ENCODE measurements at places on chromosomes 5 and 9.

- DNase-seq = no peak
Observed at GRCh38 chr5:19713740-19714139, 274.3 kb downstream of the CDH18 start.

- DNase-seq = no peak
Observed at GRCh38 chr5:95068289-95068910, 216.5 kb downstream of the MCTP1 start.

GRCh38 chr9:23380821-23381220 is 445.2 kb downstream of the ELAVL2 start:
- DNase-seq = no peak

DNA sequence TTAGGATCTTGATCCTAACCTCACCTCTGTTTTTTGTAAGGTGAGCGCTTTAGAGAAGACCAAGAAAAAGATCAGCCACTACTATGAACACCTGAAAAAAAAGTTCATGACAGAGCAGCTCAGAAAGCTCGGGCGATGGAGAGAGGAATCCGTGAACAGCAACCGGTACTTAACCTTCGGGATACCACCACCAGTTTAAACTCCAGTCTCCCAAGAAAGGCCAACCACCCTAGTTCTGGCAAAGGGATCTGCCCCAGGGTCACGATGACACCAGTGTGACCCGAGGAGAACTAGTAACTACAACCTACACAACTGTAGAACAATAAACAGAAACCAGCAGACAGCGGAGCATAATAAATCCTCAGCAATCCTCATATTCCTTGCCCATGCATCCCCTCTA is 8.5 kb downstream of the C5orf52 start:
- no peak for DNase-seq

GRCh38 chr9:16266648-16267276 is 603.7 kb downstream of the BNC2 start:
- no peak for DNase-seq

GRCh38 chr9:105114318-105114717 is 130.1 kb upstream of the SLC44A1 start:
- no peak for DNase-seq

DNA sequence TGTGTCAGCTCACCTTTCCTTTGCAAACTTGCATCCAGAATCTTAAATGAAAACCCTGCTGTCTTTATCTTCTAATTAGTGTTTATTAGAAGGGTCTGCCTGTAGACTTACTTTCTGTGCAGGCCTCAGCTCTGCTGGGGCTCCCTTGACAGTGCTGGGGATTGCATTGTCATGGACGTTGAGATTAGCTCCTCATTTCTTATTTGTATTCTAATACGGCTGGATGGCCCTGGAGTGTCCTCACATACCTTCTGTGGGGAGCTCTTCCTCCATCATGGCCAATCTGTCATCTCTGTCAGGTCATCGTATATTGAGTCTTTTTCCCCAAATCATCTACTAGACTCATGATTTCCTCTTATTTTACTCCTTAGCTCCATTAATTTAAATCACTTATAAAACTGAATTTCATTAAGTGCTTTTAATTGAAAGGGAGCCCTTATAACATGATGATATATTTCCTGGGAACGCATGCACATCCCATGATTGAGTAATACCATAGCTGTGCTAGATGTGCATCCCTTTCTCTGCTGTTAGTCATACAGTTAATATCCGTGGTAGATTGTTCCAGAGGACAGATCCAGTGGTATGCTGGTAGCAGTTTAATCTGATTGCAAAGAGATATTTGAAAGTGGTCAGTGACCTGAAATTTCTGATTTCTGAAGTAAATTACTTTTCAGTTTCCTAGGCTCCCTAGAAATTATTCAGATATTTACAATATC is 61.6 kb downstream of the ICE1 start:
- DNase-seq = no peak

- no peak for DNase-seq
Observed at GRCh38 chr5:14946815-14947620, 75.4 kb upstream of the ANKH start.

DNA sequence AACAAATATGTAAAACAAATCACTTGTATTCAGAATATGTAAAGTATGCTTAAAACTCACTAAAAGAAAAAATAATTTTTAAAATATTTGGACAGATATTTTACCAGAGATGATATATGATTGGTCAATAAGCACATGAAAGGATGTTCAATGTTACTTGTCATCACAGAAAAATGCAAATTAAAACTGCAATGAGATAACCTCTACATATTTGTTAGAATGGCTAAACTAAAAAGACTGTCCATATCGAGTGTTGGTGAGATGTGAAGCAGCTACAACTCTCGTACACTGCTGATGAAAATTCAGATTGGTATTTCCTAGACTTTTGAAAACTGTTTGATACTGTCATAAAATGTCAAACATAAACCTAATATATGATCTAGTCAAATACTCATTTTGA is 685.1 kb downstream of the DTWD2 start:
- no peak for DNase-seq

DNA sequence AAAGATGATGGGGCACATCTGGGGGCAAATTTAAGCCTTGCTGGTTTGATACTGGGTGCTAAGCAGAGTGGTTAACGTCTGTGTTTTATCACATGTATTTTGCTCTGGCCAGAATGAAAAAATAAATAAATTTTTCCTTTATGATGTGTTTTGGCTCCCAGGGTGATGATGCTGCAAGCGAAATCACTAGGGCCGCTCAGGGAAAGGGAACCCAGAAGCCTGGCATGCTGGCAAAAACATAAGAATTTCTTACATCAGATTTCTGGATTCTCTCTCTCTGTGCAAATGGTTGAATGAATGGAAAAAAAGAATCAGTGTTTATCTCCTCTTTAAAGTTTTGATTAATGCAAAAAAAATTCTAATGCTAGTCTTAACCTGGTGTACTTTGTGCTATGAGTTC is 1975.2 kb upstream of the C9orf72 start:
- no peak for DNase-seq

GRCh38 chr9:134968823-134969090 is 51.0 kb upstream of the FCN1 start:
- DNase-seq = no peak

DNA sequence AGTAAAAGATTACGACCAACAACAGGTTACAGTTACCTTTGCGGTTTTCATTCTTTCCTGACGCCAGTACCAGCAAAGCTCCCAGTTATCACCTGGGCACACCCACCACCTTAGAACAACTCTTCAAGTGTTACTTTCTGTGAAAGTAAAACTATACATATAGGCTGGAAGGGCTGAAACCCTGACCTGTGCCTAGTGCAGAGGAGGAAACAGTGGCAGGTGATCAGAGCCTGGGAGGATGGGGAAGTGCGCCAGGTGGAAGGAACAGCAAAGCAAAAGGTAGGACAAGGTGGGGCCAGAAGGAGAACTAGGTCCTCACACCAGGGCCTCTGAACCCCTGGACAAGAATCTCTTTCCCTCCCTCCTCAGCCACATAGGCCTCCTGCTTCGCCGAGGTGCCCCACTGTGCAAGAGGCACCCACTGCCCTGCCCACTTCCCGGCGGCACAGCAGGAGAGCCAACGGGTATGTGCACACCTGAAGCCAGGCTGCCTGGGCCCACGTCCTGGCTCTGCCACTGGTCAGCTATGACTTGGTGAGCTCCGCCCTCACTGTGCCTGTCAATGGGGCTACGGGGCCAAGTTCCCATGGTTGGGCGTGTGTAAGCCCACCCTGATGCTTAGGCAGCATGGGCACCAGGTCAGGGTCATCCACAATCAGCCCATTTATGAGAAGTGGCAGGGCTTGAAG is 26.9 kb downstream of the BICD2 start:
- no peak for DNase-seq

GRCh38 chr5:158679221-158679641 is 420.5 kb downstream of the EBF1 start:
- no peak for DNase-seq

- no peak for DNase-seq
Observed at GRCh38 chr5:169997798-169998197, 17.5 kb upstream of the INSYN2B start.

- no peak for DNase-seq
Observed at GRCh38 chr5:142881784-142882126, 111.6 kb downstream of the ARHGAP26 start.

DNA sequence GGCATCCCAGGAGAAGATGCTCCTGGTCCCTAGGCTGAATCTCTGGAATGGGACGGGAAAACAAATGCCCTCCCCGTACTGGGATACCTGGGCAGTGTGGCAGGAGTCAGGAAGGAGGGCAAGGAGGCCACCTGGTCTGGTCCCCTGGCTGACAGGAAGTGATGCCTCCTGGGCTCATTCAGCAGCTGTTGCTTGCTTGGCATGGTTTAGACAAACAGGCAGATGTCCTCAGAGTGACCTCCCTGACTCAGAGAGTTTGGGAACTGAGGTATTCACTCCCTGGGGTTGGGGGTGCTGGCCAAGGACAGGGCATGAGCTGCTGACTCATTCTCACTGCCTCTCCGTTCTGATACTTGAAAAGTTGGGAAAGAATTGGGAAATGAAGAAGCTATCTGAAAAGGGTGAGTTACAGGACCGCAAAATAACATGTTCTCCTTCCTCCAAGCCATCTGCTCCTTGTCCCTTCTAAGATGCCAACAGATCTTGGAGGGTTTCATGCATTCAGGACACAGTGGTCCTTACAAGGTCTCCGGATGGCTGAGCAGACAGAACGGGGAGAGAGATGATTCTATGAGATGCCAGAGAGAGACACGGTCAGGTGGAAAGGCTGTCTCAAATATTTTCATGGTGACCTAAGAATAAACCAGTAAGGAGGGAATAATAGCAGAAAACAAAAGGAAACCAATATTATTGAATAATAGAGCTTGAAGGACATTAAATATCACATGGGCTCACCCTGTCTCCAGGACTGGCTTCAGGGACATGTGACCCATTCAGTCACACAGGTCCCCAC is 534.5 kb downstream of the BNC2 start:
- no peak for DNase-seq

- no peak for DNase-seq
Observed at GRCh38 chr9:115379719-115380118, 261.8 kb upstream of the TNC start.

DNA sequence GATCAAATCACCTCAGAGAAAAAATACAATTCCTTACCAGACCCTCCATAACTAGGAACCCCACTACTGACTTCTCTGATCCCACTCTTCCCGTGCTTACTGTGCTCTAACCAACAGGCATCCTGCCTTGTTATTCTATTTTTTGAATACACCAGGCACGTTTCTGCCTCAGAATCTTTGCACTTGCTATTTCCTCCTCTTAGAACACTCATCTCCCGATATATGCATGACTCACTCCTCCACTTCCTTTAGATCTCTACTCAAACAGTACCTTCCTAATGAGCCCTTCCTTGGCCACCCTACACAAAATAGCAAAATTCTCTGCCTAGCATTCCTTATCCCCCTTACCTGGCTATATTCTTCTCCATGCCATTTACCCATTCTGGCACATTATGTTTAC is 43.9 kb downstream of the MAPKAP1 start:
- no peak for DNase-seq

GRCh38 chr5:35199886-35200285 is 30.4 kb downstream of the PRLR start:
- DNase-seq = no peak

DNA sequence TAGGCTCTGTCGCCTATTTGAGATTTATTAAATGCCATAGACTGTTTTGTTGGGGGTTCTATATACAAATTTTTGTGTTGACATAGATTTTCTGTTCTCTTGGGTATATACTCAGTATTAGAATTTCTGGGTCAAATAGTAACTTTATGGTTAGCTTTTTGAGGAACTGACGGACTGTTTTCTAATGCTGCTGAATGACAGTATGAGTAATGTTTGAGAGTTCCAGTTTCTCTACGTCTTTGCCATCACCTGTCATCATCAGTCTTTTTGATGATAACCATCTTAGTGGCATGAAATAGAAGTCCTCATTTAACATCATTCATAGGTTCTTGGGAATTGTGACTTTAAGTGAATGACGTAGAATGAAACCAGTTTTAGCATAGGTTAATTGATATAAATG is 60.1 kb downstream of the CCDC171 start:
- DNase-seq = no peak

- no peak for DNase-seq
Observed at GRCh38 chr5:58090704-58091103, 369.2 kb downstream of the PLK2 start.

DNA sequence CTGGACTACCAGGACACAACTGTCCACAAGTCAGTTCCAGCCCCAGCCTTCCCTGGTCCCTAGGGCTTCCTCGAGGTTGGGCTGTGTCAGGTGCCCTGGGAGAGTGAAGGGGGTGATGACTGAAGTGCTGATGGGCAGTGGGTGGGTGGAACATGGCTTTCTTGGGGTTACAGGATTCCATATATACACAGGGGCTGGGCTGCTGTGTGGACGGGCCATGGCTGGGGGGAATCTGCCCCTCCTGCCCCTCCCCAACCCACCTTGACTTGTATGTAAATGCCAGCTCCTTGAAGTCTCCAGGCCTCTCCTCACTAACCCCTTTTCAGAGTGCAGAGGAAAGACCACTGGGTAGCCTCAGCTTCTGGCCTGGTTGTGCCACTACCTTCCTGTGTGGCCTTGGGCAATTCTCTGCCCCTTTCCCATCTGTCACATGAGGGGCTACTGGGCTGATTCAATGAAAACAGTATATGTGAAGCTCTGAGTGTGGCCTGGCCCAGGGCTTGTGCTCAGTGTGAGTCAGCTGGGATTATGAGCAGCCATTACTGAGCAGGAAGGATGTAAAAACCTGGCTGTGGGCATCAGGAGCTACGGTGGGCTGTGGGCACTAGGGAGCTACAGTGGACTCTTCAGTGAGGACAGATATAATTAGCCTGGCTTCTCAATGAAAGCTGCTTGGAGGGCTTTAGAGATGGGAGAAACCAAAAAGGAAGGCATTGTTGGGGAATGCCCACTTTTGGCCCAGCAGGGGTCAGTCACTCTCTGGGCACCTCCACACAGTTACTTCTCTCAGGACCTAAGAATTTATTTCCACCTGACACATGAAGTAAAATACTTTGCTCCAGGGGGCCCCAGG is 23.3 kb downstream of the PITX1 start:
- no peak for DNase-seq

DNA sequence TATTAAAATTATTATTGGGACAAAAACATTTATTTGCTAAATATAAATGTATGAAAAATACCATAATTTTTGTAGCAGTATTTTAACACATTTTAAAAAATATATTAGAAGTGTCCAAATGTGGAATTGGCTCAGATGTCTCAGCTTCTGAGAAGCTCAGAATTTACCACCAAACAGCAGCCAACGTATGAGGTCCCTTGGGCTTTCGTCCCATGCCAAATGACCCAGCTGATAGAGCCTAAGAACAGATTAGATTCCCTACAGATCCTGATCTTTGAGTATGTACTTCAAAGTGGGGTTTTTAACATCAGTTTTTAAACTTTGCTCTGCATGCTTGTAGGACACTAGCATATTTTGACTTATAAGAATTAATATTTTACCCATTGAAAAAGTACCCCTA is 77.3 kb upstream of the RPS23 start:
- no peak for DNase-seq

All from stimulated activated CD8-positive, alpha-beta memory T cell treated with anti-CD3 and anti-CD28 coated beads, Interleukin-7, amount 100 ng/mL, for 4 hours (primary cell).